ENCODE measurements at places on chromosomes 12 and 14.

DNA sequence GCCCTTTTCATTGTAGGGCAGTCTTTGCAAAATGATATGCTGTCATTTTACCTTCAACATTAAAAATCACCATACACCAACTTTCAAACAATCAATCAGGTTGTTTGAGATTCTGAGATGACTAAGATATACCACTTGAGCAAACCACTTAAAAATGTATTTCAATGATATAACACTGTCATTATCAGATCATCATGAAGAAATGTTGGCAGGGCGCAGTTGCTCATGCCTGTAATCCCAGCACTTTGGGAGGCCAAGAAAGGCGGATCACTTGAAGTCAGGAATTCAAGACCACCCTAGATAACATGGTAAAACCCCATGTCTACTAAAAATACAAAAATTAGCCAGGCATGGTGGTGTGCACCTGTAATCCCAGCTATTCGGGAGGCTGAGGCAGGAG is 13.0 kb upstream of the RHOJ start:
- DNase-seq, result no peak

DNA sequence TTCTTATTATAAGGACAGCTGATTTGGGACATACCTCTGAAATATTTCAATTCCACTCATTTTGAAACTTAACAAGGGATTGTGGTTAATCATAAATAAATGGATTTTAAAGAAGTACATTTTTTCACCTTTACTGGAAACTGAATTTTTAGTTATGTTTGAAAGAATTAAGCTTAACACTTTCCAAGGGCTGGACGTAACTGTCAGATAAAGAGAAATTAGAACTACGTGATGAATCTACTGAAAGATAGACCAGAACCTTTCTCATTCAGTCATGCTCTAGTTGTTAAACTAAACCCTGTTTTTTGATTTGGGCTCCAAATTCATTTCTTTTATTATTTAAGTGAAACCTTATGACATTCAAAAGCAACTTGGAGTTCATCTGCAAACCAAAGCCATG is 1892.1 kb upstream of the SEL1L start:
- no peak for DNase-seq

DNA sequence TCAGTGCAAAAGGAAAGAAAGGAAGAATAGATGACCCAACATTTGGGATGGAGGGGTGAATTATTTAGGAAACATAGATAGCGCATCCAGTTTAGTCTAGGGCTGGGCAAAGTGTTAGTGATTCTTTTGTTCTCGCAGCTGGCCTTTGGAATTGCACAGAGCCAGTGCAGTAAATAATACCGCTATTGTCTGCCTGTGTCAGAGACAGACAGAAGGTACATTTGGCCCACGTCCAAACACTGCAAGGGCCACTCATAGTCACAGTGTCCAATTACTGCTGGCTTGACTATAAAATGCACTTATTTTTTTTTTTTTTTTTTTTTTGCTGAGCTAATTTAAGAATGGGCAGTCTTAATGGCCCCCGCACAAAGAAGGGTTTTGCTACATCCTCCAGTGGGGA is 638.6 kb downstream of the BCL11B start:
- DNase-seq, result peak; percentile 4

- DNase-seq, result peak; percentile 50
Observed at GRCh38 chr14:39266525-39266870, 32.8 kb downstream of the MIA2 start.
